Spinal cord (tissue), 10 donors: ENCODE measurements at places on chromosomes 13 and 19.

GRCh38 chr19:6976197-6976596 is 45.0 kb downstream of the MBD3L2B start:
- no peak for DNase-seq

GRCh38 chr13:71240911-71241310 is 626.1 kb downstream of the DACH1 start:
- DNase-seq: no peak

DNA sequence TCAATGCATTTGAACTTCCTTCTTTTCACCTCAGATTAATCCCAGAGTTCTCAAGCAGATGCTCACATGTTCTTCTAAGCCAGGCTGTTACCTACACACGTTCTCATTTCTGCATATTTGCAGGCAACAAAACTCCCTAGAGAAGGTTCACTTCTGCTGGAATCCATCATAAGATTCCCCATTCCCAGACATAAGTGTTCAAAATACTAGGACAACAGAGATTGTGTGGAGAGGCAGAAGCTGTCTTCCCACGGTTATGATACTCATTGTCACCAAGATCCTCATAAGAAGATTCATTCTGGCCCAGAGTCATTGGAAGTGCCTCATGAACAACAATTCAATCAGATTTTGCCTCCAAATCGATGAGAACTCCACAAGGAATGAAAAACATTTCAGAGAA is 931.6 kb upstream of the MIR17HG start:
- no peak for DNase-seq

- no peak for DNase-seq
Measured at GRCh38 chr19:1400281-1401137, 833 bp downstream of the GAMT start.

GRCh38 chr13:43095771-43096719 is 72.7 kb downstream of the DNAJC15 start:
- DNase-seq: no peak

DNA sequence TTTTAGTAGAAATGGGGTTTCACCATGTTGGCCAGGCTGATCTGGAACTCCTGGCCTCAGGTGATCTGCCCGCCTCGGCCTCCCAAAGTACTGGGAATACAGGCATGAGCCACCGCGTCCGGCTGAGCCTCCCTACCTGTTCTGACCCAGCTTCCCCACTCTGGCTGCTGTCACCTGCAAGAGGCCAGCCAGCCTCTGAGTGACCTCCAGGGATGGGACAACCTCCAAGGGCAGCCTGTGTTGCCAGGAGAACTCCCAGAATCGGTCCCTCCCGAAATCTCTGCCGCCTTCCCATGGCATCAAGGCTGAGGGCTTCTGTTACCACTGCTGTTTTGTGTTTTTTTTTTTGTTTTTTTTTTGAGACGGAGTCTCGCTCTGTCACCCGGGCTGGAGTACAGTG is 11.3 kb downstream of the CERS4 start:
- DNase-seq: no peak

DNA sequence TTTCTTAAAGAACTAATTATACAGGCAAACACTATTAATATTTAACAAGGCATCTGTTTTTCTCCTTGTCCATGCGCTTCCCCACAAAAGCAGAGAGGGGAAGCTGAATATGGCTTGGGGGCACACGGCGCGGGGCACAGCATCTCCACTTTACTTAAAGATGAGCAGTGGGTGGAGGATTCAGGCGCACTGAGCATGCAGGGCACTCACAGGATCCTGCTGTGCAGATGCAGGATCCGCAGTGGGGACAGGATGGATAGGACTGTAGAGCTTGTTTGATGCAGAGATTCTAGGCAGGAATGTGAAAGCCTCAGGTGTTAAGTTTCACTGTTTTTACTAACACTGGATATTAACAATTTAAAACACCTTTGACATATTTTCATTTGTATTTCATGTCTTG is 43.3 kb downstream of the ATP11A start:
- no peak for DNase-seq

GRCh38 chr13:33284031-33284430 is 1.5 kb downstream of the STARD13 start:
- no peak for DNase-seq

DNA sequence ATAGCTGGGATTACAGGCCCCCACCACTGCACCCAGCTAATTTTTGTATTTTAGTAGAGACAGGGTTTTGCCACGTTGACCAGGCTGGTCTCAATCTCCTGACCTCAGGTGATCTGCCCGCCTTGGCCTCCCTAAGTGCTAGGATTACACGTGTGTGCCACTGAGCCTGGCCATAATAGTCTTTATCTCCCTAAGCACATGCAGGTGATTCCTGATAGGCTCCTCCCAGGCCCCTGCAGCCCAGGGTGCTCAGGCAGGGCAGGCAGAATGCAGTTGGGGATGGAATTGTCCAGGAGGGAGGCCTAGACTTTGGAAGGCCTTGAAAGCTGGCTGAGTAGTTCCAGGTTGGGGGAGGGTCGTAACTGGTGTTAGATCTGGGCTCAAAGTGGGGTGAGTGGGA is 8.5 kb downstream of the ZNF526 start:
- DNase-seq: no peak

DNA sequence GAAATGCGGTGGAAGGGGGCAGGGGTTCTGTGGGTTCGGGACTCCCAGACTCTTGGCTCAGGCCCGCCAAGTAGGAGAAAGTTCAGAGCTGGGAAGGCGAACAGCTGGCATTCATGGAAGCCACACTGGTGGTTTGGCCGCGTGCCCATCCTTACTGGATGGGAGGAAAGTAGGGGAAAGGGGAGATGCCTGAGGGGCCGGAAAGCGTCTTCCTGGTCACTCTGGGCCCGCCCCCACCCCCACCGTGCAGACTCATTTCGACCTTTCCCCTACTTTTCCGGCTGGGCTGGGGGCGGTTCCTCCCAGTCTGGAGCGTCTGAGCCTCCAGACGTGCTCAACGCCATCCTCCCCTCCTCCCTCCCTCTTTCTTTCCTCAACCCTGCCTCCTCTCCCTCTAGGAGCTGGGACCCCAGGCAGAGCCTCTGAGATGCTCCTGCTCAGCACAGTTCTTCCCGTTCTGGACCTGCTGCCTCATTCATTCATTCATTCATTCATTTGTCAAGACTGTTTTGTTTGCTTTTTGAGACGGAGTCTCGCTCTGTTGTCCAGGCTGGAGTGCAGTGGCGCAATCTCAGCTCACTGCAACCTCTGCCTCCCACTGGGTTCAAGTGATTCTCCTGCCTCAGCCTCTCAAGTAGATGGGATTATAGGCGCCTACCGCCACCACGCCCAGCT is 3.5 kb downstream of the ANGPTL4 start:
- no peak for DNase-seq

DNA sequence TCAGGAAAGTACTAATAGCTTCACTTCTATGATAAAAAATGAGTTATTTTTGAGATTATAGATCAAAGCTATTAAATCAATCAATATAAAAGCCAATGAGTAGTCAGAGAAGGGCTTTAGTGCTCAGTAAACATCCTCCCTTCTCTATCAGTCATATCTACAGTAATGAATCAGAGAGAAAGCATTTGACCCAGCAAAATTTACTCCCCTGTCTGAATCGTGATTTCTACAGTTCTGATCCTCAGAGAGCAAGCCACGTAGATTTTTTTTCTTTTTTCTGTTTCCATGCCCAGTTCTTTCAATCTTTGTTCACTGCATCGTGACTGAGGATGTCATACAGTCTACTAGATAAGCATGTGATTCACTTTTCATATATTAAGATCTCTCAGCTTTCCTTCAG is 16.2 kb upstream of the MBNL2 start:
- DNase-seq: no peak

DNA sequence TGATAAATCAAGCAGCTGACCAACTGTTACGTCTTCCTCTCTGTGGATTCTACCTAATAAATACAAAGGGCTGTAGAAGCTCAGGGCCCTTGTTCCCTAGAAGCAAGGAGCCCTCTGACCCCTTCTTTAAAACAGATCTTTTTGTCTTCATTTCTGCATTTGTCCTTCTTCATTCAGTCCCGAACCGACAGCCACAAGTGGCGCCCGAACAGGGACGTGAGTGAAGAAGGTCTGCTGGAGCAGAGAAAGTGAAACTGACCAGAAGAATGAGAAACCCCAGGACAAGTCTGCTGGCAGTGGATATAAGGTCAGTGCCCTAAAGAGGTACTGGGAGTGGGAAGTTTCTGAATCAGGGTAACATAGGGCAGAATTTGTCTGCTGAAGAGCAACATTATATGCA is 13.1 kb downstream of the ZNF773 start:
- no peak for DNase-seq

GRCh38 chr13:108227651-108228272 is 9.6 kb downstream of the ABHD13 start:
- DNase-seq: no peak

- DNase-seq: no peak
Measured at GRCh38 chr13:65881561-65882155, 1348.5 kb downstream of the PCDH9 start.

DNA sequence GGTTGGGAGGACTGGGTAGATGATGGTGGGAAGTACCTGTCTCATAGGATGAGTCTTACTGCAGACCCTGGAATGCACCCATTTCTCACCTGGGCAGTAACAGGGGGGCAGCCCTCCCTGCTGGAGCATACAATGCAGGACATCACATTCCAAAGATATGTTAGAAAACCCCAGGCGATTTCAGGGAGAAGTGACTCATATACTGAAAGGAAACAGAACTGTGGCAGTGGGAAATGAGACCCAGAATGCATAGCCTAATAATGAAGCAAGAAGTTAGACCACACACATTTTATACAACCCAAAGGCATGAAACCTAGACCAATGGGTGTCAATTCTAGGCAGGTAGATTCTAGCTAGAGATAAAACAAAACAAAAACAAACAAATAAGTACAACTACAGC is 402.7 kb downstream of the IRS2 start:
- no peak for DNase-seq

DNA sequence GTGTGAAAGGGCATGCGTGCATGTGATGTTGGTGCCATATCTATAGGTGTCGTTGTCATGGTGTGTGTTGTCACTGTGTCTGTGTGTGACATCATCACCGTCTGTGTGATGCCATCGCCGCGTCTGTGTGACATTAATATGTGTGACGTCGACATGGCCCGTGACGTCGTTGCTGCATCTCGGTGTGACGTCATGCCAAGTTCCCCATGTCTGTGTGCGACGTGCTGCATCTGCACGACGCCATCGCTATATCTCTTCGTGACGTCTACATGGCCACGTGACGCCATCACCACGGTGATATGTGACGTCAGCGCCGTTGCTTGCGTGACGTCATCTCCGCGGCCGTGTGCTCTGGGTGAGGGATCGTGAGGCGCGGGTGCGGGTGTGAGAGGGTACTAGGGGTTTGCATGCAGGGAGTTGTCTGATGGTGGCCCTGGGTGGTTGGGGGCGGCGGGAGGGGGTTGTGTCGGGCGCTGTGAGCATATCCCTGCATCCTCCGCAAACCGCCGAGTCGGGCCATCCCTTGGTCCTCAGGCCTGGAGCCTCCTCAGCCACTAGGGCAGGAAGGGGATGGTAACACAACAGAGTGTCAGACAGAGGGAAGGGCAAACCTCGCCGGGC is 14.6 kb downstream of the GTPBP3 start:
- no peak for DNase-seq

DNA sequence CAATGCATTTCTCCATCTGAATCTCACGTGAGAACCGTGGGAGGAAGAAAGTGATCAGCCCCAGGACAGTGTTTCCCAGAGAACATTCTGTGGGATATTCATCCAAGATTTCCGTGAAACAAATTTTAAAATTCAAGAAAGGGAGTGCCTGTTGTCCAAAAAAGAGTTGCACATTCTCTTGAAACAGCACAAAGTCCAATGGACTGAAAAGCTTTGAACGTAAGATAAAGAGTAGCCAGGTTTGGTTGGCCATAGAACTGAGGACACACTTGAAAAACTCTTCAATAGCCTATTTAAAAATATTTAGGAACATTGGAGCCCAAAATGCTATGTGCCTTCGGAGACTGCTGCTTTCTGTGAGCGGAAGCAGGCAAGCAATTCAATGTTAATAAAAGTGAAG is 353.9 kb downstream of the MYO16 start:
- no peak for DNase-seq

GRCh38 chr19:45764475-45764874 is 4.6 kb downstream of the SIX5 start:
- DNase-seq: no peak

GRCh38 chr19:35031072-35031881 is 1.0 kb downstream of the SCN1B start:
- DNase-seq: no peak

DNA sequence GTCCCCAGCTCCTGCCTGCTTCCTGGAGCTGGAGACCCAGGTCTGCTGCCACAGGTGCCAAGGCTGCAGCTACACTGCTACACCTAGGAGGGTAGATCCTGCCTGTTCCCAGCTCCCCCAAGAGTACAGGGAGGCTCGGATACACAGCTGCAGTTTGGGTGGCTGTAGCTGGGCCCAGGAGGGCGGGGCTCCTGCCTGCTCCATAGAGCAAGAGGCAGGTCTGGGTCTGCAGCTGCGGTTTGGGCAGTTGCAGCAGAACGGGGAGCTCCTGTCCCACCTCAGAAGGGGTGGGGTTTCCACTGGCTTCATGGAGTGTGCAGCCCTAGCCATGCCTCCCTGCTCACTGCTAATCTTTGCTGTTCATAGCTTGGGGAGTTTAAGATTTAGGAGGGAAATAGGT is 199.0 kb downstream of the NUFIP1 start:
- no peak for DNase-seq

DNA sequence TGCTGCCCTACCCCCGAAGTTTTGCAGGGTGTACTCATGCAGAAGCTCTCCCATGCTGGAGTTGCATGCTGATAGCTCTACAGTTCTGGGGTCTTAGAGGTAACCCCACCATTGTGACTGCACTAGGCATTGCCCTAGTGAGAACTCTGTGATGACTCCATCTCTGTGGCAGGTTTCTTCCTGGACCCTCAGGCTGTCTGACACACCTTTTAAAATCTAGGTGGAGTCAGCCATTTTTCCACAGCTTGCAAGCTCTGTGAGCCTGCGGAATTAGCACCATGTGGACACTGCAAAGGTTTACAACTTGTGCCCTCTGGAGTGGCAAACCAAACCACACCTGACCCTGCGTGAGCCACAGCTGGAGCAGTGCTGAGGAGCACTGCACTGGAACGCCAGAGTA is 636.2 kb upstream of the SPRY2 start:
- no peak for DNase-seq

- no peak for DNase-seq
Measured at GRCh38 chr19:42634409-42635232, 39.9 kb upstream of the CEACAM8 start.

- no peak for DNase-seq
Measured at GRCh38 chr13:46490129-46490528, 62.8 kb upstream of the LRCH1 start.
